A172 (cell line): ENCODE measurements at places on chromosomes 12 and 14. TPM values are rescaled to one million over a fixed set of nuclear protein-coding genes. Genes with fewer than 3 reads are reported as not detected.

ADAMTS20 gene
- 0.22 TPM in 1 of 2 replicates, not detected in the other for total RNA-seq

STYX gene
- 12.3 and 12.7 TPM in 2 replicates for total RNA-seq

HOXC9 gene
- 6.3 and 11.0 TPM in 2 replicates for total RNA-seq

TPH2 gene
- not detected in 2 replicates for total RNA-seq

SMARCD1 gene
- total RNA-seq, result 57.4 and 93.9 TPM in 2 replicates

DLK1 gene
- not detected in 2 replicates for total RNA-seq

BMAL2 gene
- 37.2 and 50.3 TPM in 2 replicates for total RNA-seq
